ENCODE measurements at places on chromosomes 3 and 15.

- DNase-seq: no peak
Measured at GRCh38 chr3:10421996-10422395, 83.4 kb downstream of the ATP2B2 start.

- DNase-seq: no peak
Measured at GRCh38 chr3:169939320-169939719, 27.3 kb upstream of the SEC62 start.

DNA sequence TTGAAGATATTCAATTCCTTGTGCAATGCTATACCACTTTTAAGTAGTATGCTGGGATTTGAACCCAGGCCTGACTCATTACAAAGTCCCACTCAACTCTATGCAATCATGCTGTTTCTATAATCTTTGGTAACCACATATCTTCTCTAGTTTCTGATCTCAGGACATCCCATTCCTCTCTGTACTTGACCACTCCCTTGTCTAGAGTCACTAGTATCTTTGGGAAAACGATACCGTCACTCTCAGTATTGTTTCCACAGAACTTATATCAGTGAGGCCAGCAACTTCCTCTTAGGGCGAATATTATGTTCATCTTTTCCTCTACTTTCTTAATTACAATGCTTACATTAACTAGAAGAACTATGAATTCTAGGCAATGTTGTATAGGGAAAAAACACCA lies 137.3 kb upstream of the TSPAN3 start:
- DNase-seq: no peak

DNA sequence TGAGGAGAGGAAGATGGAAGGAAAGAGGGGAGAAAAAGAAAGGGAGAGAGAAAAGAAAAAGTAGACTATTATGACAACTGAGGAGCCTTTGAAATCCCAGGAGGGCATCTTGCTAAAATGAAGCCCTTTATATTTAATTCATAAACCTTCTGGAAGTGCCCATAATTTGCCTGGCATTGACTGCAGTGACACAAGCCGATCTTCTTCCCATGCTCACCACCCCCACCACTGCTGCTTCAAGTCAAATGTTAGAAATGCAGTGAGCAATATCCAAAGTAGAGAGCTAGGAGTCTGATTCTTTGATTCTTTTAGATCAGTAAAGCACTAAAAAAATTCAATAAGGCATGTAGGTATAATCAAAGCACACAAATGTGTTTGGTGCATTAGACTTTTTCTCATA lies 138.7 kb upstream of the SNTN start:
- no peak for DNase-seq

GRCh38 chr3:165817160-165817709 lies 20.0 kb downstream of the BCHE start:
- no peak for DNase-seq

GRCh38 chr15:66936109-66936860 lies 129.1 kb upstream of the SMAD3 start:
- DNase-seq: no peak

GRCh38 chr3:184315543-184315867 lies 1.1 kb downstream of the EIF4G1 start:
- DNase-seq: no peak

DNA sequence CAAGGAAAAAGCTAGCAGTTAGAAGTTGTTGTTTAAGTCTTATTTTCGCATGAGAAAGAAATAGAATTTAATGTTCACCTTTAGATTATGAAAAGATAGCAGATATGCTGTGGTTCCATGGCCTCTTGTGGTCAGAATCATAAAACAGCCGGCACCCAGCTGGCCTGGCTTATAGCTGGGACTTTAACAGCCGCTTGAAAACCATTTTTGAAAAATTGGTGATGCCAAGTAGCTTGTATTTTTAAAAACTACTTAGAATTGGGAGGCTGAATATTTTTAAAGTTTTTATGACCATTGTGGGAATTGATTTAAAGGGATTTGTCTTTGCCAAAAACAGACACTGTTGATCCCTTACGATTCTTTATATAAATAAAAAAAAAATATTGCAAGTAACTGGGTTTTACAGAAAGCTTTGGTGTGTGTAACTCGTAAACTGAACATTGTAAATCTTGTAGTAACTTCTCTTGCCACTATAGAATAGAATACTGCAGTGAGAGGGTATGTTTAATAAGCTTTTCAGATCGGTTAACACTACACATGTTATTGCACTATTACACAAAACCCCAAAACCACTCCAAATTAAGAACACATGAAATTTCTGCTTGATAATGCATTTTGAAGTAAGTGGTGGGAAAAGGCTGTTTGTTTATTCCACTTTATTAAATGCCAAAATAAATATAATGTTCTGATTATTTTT lies 6.6 kb downstream of the ARRDC4 start:
- no peak for DNase-seq

GRCh38 chr15:90090226-90090848 lies 11.9 kb downstream of the IDH2 start:
- no peak for DNase-seq

- DNase-seq: no peak
Measured at GRCh38 chr3:114985776-114986175, 161.3 kb downstream of the ZBTB20 start.

GRCh38 chr3:192816351-192816750 lies 89.0 kb upstream of the FGF12 start:
- no peak for DNase-seq

Data from CD4-positive, alpha-beta T cell treated with Interleukin-15 for 1 hour (primary cell).